ENCODE measurements at places on chromosomes 1 and 21. TPM values are rescaled to one million over a fixed set of nuclear protein-coding genes. Genes with fewer than 3 reads are reported as not detected.

CNTN2 gene
- polyA plus RNA-seq, result not detected

KCNC4 gene
- 0.06 TPM for polyA plus RNA-seq

C2CD4D gene
- polyA plus RNA-seq, result 0.27 TPM

RORC gene
- polyA plus RNA-seq, result not detected

LYPD8 gene
- not detected for polyA plus RNA-seq

RXFP4 gene
- polyA plus RNA-seq, result 0.39 TPM

CR1L gene
- not detected for polyA plus RNA-seq

CLCA2 gene
- polyA plus RNA-seq, result 0.37 TPM

C1orf50 gene
- 10.7 TPM for polyA plus RNA-seq

GPR3 gene
- 0.98 TPM for polyA plus RNA-seq

RPTN gene
- not detected for polyA plus RNA-seq

INAVA gene
- polyA plus RNA-seq, result 3.6 TPM

ETNK2 gene
- not detected for polyA plus RNA-seq

NUF2 gene
- 62.4 TPM for polyA plus RNA-seq

SERPINC1 gene
- polyA plus RNA-seq, result 0.18 TPM

ROR1 gene
- polyA plus RNA-seq, result not detected

C1QB gene
- polyA plus RNA-seq, result not detected
